ENCODE measurements at places on chromosomes 3 and 15.

DNA sequence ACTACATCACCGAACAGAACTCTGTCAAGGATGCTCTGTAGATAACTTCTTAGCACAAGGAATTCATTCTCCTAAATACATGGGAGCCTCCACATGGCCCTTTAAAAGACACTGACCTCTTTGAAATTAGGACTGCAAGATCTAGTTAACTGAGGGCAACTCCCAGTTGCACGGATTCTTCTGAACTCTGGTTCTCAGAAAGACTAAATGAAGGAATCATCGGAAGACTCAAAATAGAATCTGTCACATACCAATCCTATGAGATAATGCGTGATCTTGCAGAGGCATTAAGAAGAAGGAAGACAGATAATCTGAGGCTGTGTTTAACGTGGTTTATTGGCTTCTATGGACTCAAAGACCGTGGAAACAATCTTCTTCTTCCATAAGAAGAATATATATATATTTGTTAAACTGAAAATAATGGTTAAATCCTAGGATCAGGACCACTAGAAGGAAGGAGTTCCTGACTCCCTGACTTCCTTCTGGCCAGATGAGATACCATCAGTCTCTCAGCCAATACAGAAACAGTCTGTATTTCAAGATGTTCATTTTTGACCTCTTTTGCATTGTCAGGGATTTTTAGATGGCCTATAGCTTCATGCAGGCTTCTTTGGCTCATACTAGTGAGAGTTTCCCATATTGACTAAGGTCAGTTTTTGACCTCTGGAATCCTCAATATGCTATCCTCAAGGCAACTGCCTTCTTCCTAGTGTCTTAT lies 33.9 kb upstream of the TBC1D23 start:
- no peak for DNase-seq

DNA sequence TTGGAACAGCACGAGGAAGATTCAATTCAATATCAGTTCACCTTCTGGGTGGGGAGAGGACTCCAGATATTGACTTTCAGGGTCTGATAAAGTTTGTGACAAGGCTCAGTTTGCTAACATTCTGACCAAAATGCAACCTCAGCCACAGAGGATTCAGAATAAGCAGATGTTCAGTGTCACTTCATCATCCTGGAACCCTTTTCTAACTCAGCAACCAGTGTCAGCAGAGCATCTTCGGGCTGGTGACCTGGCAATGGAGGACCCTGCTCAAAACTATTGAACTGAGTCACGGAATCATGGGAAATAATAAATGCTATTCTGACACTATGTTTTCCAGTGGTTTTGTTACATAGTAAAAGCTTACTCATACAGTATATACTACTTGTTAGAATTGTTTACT lies 433.4 kb upstream of the CFAP20DC start:
- DNase-seq: no peak

DNA sequence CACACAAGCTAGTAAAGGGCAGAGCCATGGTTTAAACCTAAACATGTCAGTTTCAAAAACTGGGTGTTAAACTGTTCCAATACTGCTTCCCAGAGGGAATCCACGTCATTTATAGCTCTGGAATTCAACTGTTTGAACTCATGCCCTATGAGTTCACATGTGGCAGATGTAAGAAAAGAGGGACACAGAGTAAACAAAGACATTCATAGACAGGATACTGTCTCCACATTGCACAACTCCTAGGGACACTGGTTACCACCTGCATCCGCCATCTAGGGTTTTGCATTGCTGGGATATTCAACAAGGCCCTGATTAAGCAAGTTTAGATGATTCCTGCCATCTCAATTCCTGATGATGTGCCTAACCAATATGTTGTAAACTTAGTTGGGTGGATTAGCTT lies 134.1 kb upstream of the COL8A1 start:
- DNase-seq: no peak

DNA sequence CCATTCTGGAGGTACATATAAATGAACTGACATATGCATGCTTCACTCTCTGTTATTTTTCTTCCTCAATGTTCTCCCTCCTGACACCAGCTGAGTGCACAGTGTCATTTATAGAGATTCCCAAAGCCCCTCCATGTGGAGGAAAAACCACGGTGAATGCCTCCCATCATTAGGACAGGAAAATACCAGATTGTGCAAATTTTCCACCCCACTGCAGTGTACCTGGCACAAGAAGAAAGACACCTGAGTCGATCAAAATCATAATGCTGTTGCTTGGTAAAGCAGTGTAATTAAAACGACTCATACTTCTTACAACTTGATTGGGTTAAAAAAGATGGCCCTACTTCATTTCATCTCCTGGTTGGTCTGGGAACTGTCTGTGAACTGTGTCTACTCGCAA lies 290.6 kb downstream of the IL5RA start:
- no peak for DNase-seq

DNA sequence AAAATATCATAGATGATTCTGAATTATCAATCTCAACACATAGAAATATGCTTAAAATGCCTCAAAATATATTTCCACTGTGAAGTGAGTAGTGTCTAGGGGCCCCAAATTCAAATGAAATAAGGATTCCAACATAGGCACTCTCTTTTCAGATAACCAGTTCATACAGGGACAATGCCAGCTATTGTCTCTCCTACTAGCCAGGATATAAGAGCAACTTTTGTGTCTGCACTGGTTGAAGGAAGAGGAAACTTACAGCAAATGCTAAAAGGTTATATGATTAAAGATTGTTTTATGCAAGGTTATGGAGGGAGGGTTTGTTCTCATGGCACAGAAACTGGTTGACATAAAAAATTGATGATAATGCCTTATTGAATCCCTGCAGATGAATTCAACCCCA lies 579.4 kb upstream of the ALCAM start:
- no peak for DNase-seq

- no peak for DNase-seq
Observed at GRCh38 chr15:29570948-29571791, 251.1 kb downstream of the TJP1 start.

DNA sequence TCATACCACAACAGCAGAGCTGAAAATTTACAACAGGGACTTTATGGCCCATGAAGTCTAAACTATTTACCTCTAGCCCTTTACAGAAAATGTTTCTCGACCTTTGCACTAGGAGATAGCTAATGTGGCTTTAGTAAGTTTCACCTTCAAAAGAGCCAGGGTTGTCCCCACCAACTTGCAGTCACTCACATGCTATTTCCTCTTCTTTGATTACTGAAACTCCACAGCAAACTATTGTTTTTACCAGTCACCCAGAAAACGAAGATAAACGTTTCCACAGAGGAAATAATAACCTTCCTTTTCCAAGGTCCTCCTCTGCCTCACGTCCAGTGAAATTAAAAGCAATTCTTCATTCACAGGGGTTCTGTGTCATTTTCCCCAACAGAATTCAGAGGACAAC lies 48.2 kb downstream of the WWTR1 start:
- DNase-seq: no peak

DNA sequence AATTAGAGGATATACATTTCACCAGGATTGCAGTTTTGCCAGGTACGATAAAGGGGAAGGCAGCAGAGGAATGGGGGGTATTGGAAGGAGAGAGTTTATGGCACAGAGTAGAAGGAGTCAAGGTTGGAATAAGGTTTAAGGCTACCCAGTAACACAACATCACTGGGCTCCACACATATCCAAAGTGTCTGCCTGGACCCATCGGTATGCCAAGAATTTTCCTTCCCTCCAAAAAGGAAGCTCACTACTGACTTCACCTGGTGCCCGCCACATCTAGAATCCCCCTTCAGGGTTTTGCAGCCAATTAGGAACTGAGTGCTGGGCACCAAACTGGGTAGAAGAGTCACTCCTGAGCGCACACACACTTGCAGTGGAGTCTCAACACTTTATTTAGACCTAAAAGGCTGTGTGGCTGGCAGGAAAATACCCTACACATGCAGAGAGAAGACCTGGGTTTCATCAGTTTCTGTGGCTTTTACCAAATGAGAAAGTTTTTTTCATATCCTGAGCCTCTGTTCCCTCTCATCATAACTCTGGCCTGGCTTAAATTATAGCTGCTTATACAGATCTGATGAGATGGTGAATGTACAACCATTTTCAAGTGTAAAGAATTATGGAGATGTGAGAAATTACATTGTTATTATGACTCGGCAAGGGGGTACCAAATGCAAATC lies 190.8 kb upstream of the LPP start:
- DNase-seq: no peak

- no peak for DNase-seq
Observed at GRCh38 chr3:128168836-128169235, 15.6 kb downstream of the EEFSEC start.

DNA sequence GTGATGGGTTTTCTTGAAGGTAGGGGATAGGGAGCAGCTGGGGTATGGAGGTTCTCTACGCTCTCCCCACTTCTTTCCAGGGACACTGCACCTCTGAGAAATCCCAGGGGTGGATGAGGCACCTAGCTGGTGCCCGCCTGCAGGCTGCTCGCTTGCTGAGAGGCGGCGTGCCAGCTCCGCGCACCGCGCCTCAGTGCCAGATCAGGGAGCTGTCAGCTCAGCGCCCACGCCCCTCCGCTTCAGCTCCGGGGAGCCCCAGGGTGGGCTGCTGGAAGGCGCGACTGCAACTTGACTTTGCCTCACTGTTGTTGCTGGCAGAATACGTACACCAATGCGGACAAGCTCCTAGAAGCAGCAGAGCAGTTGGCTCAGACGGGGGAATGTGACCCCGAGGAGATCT lies 345.7 kb upstream of the UMPS start:
- no peak for DNase-seq

GRCh38 chr3:53836084-53836872 lies 9.9 kb downstream of the CHDH start:
- DNase-seq: no peak

GRCh38 chr15:48393645-48394506 lies 62.6 kb downstream of the DUT start:
- DNase-seq: no peak

GRCh38 chr3:10008588-10009344 lies 17.5 kb upstream of the FANCD2 start:
- DNase-seq: peak; percentile 64

DNA sequence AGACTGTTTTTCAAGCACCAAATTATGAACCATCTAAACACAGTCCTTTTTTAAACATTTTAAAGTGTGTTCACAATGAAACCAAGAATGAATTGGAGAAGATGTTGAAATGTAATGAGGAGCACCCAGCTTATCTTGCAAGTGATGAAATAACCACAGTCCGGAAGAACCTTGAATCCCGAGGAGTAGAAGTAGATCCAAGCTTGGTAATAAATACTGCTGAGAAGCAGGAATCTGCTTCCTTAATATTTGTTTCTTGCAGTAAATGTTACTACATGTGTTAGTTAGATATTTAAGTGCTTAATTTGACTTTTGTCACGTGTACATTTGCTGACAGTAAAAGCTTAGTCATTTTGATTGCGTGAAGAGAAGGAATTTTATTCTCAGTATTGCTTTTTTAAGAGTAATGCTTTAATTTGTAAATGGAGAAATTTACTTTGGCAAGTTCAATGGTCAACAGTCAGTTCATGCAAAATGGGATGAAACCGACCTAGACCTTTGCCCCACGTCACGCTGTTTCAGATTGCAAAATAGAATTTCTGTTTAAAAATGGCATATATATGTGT lies 69.8 kb downstream of the OPA1 start:
- no peak for DNase-seq

DNA sequence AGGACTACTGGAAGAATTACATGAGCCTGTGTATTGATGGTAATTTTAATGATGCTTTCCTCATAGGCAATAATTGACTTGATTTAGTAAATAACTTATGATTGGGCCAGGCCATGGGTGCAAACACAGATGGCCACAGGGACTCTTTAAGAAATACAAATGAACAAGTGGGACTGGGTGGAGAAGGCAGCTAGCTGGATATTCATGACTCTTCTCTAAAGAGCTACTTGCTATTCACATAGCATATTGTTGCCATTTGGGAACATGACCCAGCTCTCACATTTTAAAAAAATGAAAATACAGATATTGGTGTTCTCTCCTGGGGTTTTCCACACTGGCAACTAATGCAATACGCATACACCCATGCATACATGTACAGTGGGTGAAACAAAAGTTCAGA lies 178.3 kb downstream of the PTPRG start:
- DNase-seq: no peak

GRCh38 chr3:51977446-51978142 lies 2.7 kb downstream of the ABHD14A start:
- no peak for DNase-seq

DNA sequence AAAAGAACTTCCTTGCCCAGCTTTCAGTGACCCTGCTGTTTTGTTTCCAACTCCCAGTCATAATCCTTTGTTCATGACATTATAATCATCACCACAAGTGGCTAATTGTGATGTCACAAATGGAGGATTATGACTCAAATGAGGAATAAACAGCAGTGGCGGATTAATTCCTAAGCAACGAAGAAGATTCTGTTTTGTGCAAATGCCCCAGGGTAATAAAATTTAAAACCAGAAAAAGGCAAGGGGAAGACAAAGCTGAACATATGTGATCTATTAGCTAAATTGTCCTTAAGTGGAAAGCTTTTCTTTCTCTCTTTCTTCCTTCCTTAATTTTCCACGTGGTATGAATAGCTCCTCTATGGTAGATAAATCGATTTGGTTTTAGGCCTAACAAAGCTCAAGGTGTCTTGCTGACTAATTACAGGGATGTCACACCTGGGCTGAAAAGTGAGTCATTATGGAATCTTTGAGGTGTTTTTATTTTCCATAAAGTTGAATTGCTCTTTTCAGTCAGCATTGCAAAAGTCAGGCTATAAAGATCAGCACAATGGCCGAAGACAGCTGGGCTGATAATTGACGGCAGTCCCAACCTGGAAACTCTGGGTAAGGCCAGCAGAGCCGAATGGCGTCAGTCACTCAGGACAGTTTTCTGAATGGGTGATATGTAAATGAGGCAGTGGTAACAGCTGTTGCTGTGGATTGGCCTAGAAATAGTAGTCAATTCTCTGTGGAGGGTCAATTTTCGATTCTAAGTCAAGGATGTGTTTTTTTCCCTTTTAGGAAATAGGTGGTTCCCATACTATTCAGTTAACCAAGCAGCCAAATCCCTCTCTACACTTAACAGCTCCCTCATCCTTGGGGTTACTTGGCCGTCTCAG lies 121.5 kb downstream of the PTPRG start:
- DNase-seq: no peak

DNA sequence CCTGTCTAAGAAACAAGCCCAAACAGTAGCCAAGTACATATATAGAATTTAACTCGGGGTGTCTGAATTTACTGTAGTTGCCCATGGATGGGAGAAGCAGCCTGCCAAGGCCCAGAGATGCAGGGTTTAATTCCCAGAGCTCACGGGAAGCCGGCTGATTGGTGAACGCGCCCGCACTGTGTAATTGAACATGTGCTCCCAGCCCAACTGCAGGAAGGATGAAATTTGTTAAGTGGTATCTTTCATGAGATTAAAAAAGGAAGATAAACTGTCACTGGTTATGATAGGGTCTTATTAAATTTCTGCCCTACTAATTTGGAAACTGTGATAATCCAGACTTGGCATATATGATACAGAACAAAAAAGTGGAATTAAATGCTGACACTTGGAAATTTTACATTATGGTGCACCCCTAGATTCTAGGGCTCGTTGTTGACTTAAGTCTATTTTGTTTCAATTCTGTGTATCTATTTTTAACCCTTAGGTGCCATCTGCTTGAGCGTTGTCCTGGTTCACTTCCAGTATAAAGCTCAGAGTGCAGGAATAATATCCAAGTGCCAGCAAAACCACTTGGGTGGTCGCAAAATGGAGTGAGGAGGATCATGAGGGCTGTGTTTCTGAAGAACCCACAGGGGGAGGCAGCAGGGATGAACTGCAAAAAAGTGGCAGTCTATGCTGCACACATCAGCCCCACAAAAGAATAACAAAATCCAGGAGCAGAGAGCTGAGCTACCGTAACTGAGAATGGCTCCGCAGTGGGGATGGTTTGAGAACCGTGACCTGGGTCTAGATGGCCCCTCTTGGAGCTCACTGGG lies 13.8 kb upstream of the TMC3 start:
- DNase-seq: no peak
